ENCODE measurements at places on chromosomes 2 and 18.

GRCh38 chr2:201618744-201619662, 24.3 kb downstream of the TMEM237 start:
- peak; percentile 59 for DNase-seq

GRCh38 chr2:101961338-101962191, 30.2 kb upstream of the IL1R2 start:
- DNase-seq, result peak; percentile 66

DNA sequence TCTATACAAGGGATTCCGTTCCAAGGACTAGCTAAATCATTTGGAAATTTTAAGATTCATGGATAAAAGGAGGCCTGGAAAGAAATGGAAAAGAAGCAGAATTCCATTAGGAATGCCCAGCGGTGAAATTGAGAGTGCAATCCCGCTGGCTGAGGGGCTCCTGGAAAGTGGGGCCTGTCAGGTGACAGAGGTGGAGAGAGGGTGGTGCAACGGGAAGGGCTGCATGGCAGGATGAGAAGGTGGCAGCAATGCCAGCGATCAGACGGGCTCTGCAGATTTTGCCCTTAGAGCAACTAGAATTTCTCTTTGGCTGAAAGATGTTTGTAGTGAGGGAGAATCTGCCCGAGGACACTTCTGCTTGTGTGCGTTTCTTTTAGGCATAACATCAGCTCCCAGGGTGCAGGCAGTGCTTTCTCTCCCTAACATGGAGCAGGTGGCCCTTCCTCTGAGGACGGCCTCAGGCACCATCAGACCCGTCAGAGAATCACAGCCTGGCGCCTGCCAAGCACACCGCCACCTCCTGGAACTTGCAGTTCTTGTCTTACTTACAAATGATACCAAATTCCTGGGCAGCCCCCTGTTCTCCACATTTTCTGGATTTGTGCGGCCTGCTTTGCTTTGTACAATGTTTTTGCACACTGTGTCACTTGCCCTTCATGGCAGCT, 261.6 kb downstream of the NDUFA10 start:
- DNase-seq, result no peak

GRCh38 chr2:147665105-147665504, 179.7 kb upstream of the ACVR2A start:
- no peak for DNase-seq

- DNase-seq, result no peak
Observed at GRCh38 chr18:10487154-10487553, 32.7 kb downstream of the APCDD1 start.

DNA sequence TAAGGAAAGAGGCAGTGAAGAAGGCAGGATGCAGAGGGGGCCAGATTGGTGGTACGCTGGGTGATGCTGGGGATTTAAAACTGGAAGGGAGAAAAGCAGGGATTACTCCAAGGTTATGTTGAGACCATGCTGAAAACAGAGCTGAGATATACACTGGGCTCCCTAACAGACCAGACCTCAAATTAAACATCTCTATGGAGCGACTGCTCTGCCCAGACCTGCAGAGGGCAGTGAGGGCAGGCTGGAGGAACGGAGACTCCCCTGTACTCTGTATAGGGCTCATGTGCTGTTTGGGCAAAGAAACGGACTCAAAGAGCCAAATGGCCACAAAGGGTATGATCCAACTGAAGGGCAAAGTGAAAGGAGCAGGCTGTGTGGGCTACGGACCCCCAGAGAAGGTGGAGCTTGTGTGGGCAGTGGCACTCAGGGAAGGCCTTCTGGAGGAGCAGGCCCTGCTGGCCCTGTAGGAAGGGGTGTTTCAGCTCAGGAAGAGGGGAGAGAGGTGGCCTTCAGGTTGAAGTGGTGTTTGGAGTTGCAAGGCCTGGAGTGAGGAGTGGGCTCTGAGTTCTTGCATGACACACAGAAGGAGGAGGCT, 4.8 kb upstream of the CELF4 start:
- no peak for DNase-seq

- no peak for DNase-seq
Observed at GRCh38 chr2:162197069-162197825, 45.2 kb upstream of the GCG start.

GRCh38 chr2:107530046-107530445, 296.6 kb upstream of the RGPD4 start:
- no peak for DNase-seq

DNA sequence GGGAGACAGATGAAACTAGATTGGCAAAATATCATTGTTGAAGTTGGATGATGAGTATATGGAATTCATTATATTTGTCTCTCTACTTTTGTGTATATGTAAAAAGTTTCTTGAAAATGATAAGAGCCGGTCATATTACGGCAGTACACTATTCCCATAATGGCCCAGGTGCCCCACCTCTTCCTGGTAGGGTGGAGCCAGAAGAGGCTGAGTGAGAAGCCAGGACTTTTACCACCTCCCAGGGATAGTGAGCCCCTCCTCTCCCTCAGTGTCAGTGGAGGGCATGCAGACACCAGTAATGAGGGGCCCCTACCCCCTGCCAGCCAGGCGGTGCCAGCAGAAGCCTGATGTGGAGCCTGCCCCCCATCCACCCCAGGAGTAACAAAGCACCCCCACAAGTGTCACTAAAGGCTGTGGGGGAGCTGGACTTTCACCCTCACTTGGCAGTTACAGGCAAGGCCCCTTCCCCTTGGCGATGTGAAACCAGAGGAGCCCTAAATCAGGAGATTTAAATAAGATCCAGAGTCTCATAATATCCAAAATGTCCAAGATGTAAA, 198.9 kb upstream of the RBBP8 start:
- no peak for DNase-seq

DNA sequence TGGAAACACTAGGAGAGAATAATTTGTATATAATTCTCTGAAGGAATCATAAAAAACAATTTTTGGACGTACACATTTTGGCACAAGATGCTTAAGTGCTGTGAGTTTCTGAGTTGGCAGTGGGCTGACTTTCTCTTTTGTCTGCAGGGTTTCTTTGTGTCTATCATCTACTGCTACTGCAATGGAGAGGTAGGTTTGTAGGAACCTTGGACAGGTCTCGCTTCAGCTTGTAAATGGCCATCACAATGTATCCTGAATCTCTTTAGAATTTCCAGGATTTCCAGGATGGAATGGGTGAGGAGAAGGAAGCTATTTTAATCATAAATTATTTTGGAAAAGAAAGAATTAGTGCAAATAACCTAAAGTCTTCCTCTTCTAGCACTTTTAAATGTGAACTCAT, 83.9 kb downstream of the PTH2R start:
- no peak for DNase-seq

DNA sequence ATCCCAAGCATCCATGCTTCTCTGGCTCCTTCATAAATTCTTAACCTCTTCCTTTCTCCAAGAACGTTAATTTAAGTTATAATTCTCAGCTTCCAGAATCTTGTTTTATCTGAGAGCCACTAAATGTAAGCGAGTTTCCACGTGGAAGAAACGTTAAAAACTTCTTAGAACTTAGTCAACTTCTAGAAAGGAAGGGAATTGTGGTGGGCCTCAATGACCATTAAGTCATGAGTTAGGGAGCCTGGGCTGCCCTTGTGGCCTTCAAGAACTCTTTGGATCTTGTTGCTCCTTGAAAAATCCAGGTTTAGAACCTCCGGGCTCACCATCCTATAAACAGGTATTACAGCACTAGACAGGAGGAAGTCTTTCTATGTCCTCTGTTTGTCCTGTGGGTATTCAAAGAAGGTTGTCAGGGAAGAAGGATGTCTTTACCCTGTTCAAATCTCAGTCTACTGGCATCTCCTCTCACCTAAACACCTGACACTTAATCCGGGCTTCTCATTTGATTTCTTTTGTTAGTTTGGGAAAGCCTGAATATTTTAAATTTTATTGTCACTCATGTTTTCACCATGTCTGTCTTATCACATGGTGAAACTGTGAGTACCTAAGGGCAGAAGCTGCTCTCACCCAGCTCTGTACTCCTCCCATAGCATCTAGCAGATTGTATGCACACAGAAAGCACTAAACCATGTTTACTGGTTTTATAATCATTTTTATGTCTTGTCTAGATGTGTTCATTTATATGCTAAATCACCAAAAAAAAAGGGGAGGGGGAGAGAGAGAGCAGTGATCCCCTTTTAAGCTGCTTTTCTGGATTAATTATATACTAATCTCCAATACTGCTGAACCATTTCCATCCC, 6.3 kb downstream of the RND3 start:
- DNase-seq, result no peak

- no peak for DNase-seq
Observed at GRCh38 chr2:33728106-33728505, 129.0 kb upstream of the FAM98A start.

GRCh38 chr2:23791030-23791429, 135.9 kb downstream of the ATAD2B start:
- DNase-seq, result peak; percentile 23

Data from hematopoietic multipotent progenitor cell treated with erythropoietin and hydrocortisone succinate and interleukin-3 and kit ligand, for 4 days (in vitro differentiated cells).